ENCODE measurements at places on chromosomes 1 and 21.
A peak's percentile ranks its signal among the peaks of the same experiment; 100 is the strongest.

DNA sequence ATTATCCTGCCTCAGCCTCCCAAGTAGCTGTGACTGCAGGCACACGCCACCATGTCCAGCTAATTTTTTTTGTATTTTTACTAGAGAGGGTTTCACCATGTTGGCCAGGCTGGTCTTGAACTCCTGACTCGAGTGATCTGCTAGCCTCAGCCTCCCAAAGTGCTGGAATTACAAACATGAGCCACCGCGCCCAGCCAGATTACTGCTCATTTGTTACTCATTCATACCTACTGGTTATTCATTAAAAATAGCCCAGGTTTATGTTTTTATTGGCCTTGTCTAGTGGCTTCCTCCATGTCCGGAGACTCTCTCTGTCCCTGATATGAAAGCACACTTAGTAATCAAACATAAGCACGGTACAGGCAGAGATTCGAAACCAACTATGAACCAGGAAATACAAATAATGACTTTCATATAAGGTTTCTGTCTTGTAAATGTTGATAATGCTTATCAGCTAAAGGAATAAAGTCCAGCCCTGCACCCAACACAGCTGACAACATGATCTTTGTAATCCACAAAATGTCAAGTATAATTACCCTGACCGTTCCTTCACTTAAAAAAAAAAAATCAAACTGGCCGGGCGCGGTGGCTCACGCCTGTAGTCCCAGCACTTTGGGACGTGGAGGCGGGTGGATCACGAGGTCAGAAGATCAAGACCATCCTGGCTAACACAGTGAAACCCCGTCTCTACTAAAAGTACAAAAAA lies 50.4 kb upstream of the CXADR start:
- no peak for DNase-seq

DNA sequence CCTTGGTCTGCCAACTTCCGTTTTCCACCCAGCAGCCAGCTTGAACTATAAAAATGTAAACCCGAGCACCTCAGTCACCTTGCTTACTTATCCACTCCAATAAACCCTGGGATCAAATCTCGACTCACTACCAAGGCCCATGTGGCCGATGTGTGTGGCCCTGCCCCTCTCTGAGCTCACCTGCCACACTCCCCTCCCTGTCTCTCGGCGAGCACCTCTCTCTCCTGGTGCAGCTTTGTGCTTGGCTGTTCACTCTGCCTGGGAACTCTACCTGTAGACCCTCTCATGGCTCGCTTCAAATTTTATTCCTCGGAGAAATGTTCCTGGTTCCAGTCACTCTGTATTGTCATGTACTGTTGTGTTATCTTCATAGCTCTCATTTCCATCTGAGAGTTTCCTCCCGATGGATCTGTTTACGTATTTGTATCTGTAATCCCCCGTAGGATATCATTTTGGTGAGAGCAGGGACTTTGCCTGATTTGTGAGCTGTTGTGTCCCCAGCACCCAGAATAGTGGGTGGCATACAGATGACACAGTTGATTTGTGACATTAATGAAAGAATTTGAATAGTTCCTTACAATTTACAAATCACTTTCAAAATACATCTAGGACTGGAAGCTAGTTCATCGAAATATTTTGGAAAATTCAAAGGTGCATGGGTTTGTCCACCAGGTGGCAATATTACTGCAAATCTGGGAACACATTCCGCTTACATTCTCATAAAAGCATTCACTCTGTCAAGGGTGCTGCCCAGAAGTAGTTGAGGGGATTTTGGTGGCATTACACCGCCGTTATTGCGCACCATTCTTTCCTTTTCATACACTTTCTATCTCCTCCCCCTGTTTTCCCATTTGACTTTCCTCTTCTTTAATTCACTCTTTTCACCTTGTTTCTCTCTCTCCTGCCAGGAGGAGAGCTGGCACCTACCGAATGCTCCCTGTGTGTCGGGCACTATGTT lies 95.3 kb downstream of the ABCA4 start:
- DNase-seq, result no peak

DNA sequence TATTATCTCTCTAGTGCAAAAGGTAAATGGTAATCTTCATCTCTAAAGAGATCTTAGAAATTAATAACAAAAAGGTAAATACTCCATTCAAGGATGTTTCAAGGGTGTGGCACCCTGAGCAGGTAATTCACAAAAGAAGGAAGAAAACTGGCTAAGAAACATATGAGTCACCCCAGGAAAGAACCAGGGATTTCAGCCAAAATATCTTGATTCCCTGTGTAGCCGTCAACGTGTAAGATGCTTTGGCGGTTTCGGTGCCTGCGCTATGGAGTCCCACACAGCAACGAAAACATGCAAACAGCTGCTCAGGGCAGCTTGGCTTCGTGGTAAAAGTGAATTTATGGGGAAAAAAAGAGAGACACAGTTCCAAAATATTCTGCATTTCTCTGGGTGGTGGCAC lies 3.7 kb downstream of the ITGB2 start:
- no peak for DNase-seq

DNA sequence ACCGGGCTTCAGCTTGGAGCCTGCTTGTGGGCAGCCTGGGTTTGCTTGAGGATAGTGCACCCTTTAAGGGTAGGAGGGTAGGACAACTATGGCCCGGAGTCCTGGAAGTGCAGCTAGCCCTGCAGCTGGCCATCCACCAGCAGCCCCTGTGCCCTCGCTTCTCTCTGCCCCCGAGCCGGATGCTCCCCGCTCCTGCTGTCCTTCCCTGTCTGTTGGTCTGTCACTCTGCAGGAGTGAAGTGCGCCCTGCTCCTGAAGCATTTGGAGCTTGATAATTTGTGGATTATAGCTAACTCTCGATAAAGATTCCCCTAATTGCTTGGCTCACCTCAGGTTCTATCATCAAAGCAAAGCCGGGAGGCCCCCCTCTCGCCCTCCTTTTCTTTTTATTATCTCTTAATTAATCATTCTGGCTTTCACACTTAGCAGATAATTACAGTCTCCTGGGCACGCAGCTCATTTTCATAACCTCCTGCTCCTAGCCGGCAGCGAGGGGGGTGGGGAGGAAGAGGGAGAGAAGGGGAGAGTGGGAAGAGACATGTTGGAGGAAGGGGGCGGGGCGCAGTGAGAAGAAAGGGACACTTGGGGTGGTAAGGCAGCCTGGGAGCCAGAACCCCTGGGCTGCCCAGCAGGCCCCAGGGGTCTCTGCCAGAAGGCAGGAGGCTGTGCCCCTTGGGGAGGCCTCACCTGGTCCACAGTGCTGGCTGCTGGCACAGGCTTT lies 14.4 kb downstream of the KIRREL1 start:
- peak; percentile 71 for DNase-seq

GRCh38 chr1:115839029-115839678 lies 1.8 kb downstream of the NHLH2 start:
- DNase-seq, result peak; percentile 18

DNA sequence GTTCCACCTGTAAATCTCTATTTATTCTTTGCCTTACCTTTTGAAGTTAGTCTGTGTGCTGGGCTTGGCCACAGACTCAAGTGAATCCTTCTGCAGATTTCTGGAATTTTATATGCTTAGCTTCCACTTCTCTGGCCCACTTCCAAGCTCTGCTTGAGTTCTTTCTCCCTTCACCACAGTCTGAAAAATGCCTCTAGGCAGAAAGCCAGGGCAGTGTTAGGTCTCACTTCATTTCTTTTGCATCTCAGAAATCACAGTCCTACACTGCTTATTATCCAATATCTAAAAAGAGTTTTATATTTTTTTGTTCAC lies 48.9 kb downstream of the INKA2 start:
- DNase-seq, result peak; percentile 32

DNA sequence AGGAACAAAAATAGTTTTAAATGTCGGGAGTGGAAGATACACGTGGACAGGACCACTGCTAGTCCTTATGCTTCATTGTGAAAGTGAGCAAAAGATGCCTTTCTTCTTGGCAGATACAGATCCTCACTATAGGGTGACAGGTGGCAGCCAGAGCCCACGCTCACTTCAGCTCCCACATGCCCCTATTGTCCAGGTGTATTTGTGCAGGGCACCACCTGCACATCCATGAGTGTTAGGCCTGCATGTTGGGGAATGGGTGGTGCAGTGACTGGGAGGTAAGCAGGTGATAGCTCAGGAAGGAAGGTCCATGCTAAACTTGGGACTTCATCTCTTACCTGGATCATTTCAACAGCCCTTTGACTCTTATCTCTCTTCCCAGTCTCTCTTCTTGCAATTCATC lies 27.4 kb downstream of the SLC5A9 start:
- no peak for DNase-seq

GRCh38 chr21:46437511-46437910 lies 21.2 kb upstream of the DIP2A start:
- DNase-seq, result no peak

- no peak for DNase-seq
Measured at GRCh38 chr1:109255097-109255651, 5.8 kb downstream of the CELSR2 start.

- DNase-seq, result no peak
Measured at GRCh38 chr1:2200308-2200943, 5.9 kb upstream of the FAAP20 start.

DNA sequence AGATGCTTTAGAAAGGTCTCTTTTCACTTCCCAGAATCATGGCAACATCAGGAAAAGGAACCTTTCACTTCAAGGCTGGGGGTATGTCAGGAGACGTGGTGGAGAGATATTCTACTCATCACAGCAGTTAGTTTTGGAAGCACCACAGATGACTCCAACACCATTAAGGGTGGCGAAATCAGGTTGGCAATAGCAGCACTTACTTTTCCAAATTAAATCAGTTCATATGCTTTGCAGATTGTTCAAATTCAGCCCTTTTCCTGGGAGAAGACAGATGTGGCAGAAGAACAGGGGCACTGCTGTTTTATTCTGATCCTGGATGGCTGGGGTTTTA lies 79.0 kb downstream of the RUNX1 start:
- DNase-seq, result no peak

GRCh38 chr1:31943546-31944184 lies 5.5 kb upstream of the PTP4A2 start:
- DNase-seq, result no peak

GRCh38 chr21:46527801-46528200 lies 69.1 kb downstream of the DIP2A start:
- DNase-seq, result no peak

GRCh38 chr1:223827193-223827663 lies 18.5 kb downstream of the TP53BP2 start:
- no peak for DNase-seq

- no peak for DNase-seq
Measured at GRCh38 chr1:82923931-82924330, 1075.0 kb downstream of the TTLL7 start.

DNA sequence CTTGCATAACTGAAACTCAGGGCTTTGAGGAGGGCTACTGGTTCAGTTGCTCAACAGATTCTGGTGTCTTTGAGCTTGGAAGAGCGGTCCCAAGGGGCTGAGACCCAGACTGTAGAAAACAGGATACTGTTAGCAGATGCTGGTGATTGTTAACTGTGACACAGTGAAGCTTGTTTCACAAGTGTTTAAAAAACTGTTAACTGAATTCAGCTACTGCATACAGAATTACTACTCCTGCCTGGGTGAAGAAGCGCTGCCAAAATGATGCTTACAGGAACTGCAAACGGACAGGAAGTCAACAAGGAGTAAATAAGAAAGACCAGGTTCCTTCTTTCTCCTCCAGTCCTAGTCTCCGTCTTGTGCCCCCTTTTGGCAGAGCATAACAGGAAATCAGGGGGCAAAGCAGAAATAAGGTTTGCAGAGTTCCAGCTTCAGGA lies 195.3 kb upstream of the USP25 start:
- DNase-seq, result no peak

DNA sequence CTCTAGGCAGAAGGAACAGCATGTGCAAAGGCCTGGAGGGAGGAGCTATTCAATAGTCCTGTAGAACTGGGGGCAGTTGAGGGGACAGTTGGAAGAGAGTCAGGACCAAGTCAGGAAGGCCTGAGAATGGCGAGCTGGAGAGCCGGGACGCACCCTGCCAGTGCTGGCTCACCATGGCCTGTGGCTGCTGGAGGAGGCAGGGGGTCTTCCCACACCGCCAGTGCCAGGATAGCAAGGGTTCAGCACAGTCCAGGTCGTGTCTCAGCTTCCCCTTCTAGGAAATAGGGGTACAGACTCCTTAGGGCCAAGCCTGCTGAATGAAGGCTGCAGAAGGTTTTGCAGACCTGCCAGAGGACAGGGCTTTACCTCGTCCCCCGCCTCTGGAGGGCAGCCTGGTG lies 7.3 kb downstream of the PODN start:
- no peak for DNase-seq

DNA sequence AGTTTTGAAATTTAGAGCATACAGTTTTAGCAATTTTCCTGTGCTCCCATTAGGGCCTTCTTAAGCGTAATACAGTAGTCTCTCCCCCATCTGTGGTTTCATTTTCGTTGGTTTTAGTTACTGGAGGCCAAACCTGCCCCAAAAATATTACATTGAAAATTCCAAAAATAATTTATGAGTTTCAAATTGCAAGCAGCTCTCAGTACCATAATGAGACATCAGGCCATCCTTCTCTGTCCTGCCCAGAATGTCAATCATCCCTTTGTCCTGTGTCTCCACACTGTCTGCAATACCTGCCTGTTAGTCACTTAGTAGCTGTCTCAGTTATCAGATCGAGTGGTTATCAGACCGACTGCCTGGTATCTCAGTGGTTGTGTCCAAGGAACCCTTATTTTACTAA lies 45.4 kb downstream of the ADSS2 start:
- no peak for DNase-seq

DNA sequence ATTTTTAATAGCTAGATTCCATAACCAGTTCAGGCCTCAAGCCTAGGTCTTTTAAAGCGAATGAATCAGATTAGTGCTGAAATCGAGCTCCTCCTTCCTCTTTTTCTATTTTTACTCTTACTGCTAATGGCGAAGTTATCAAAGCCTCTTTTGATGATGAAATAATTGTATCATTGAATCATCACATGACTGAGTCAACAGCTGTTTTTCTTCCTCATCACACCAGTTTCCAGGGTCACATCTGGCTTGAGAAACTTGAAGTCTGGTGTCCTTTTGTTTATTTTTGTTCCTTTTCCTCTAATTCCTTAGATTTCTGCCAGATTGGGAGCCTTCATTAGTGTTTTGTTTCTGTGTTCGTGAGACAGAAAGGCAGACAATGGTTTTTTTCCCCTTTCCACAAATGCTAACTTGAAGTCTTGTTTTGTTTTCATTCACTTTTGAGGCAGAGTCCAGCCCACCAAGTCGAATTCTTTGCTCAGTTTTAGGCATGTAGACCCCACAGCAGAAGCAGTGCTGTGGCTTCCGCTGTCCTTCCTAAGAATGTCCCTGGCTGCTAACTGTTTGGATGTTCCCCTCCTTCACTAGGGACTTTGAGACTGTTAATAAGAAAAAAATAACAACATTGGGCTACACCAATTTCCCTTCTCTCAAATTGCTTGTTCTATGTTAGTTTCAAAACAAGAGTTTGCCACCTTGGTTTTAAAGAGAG lies 51.9 kb upstream of the FMOD start:
- DNase-seq, result no peak

GRCh38 chr21:33821503-33822322 lies 93.9 kb downstream of the ATP5PO start:
- DNase-seq, result no peak

DNA sequence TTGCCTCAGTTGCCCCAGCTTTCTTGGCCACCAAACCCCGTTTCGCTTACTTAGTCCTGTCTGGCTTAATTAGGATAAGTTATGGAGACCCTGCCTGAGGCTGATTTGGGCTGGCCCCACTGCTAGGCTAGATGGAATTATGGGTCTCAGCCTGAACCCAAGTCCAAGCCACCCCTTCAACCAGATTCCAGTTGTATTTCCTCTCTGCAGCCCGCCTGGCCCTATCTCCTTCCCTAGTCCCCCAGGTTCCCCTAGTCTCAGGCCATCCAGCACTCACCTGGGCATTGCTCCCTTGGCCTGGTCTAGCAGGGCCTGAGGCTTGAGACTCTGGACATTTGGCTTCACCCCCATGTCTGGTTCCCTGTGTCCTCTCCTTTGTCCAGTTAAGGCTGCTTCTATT lies 111.7 kb upstream of the IPO9 start:
- no peak for DNase-seq

- DNase-seq, result no peak
Measured at GRCh38 chr1:118122234-118123004, 62.6 kb downstream of the SPAG17 start.
